ENCODE measurements at places on chromosomes 4 and X.

GRCh38 chr4:74397748-74398426, 32.9 kb downstream of the EREG start:
- DNase-seq = peak; percentile 21

GRCh38 chr4:101835121-101835904, 44.8 kb downstream of the BANK1 start:
- peak; percentile 34 for DNase-seq

DNA sequence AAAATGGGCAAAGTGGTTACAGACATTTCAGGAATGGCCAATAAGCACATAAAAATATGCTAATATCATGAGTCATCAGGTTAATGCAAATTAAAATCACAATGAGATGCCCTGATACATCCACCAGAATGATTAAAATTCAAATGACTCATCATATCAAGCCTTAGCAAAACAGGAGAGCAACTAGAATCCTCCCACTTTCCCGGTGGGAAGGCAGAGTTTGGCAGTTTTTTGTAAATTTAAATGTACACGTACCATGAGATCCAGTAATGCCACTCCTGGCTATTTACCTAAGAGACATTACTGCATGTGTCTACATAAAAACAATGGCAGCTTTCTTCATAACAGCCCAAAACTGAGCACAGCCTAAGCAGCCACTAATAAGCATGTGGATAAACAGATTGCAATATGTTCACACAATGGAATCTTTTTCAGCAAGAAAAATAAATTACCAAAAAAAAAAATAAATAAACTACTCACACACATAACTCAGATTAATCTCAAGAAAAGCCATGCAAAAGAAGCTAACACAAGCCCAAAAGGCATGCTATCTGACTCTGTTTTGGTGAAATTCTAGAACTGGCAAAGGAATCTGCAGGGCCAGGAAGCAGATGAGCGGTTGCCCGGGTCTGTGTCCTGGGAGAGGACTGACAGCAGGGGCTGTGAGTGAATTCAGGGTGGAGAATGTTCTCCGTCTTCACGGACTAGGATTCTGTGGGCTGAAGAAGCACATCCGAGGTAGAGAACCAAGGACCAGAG, 48.8 kb downstream of the AFAP1 start:
- peak; percentile 94 for DNase-seq

- no peak for DNase-seq
Measured at GRCh38 chr4:114056599-114056998, 77.2 kb upstream of the ARSJ start.

DNA sequence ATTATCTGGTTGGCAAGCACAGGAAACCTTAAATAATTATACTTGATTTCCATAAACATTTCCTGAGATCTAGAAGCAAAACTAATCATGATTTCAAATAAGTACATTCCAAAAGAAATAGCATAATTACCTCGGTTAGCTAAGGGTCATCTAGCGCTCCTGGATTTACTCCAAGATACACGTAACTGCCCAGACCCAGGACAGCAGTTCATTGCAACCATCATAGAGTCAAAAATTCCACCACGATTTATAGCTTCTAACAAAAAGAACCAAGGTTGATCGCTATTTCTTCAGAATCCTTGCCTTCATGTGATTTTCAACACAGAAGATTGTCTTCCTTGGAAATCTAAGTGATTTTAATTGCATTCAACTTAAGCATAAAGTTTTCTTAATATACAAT, 1235.5 kb upstream of the TENM3 start:
- no peak for DNase-seq

- peak; percentile 14 for DNase-seq
Measured at GRCh38 chr4:113872426-113873260, 106.8 kb downstream of the ARSJ start.

DNA sequence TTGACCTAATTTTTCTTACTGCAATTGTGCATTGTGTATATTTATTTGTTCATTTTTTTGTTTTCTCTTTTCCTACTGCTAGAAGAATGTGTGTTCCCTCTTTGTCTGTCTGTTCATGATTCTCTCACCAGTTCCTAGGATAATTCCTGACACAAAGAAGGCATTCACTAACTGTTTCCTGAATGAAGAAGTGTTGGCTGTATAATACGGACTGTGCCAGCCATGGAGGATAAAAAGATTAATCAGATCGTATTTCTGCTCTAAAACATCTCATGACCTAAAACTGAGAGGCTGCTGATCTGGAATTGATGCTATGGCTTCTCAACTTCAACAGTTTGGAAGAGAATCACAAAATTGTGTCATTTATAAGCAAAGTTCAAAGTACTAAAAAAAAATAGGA, 563.1 kb upstream of the FRG1 start:
- no peak for DNase-seq

DNA sequence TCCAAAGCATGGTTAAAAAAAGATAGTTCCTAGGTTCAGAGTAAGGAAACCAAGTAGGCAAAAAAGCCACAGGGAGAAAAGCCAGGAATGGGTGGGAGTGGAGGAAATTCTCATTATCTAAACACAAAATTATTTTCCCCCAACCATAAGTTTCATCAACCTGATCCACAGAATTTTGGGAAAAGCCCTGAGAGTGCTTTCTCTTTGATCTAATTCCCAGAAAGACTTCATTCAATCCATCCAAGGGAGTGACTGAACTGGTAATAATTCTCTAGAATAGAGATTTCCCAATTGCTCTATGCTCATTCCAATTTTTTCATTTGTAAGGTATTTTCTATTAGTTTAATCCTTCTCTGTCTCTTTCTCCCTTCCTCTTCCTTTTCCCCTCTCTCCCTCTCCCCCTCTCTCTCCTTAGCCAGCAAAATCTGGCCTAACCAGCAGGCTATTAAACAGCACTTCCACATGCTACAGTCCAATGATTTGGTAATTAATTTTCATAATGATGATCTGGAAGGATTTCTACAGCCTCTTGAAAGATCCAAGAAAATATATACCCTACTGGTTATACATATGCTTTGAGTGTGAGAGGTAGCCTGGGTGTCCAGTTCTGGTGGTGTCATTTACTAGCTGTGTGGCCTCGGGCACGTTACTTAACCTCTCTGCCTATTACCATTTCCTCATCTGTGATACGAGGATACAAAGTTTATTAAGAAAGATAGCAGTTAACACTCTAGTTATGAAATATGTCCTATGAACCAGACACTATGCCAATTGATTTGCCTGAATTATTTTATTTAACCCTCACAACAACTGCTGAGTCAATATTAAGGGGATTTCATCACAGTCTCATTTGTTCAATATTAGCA, 251.5 kb upstream of the RASGEF1B start:
- no peak for DNase-seq

DNA sequence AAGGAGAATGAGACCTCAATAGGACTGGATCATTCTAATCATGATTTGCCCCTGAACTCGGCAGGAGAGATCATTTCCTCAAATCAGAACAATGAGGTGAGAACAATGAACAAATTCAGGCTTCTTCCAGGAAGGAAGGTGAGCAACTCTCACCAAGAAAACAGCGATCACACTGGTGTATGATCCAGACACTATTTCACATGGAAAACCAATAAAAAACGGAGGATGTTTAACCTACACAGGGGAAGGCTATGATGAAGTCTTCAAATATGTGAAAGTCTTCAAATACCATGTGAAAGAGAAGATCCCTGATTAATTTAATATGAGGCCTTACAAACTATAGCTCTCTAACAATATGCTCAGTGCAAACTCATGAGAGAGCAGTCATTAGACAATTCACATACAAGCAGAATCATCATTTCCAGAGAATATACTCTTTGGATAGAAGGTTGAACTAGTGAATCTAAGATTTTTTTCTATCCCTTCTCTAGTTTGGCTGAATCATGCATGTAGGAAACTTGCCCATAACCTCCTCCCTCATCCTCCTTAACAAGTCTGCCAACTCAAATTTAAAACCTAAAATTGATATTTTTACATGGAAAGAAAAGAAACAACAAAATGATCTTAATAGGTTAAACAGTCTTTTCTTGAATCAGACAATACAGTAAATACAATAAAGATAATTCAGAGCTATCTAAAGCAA, 122.5 kb downstream of the ADAMTS3 start:
- DNase-seq = peak; percentile 5

DNA sequence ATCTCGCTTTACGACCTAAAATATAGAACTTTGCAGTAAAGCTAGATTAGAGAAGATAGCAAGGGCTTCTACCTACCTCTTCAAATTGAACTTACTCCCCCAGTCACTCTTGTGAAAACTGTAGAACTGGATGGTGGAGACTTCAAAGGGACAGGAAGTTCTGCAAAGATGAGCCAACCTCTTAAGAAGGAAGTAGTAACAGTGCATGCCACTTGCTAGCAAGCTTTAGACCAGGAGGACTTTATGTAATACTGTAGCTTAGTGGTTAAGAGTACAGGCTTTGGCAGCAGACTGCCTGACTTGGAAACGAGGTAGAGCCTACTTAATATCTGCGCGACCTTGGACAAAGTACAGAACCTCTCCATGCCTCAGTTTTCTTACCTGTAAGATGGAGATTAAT, 27.5 kb upstream of the VBP1 start:
- no peak for DNase-seq

- no peak for DNase-seq
Measured at GRCh38 chr4:36189511-36190226, 54.6 kb downstream of the ARAP2 start.

DNA sequence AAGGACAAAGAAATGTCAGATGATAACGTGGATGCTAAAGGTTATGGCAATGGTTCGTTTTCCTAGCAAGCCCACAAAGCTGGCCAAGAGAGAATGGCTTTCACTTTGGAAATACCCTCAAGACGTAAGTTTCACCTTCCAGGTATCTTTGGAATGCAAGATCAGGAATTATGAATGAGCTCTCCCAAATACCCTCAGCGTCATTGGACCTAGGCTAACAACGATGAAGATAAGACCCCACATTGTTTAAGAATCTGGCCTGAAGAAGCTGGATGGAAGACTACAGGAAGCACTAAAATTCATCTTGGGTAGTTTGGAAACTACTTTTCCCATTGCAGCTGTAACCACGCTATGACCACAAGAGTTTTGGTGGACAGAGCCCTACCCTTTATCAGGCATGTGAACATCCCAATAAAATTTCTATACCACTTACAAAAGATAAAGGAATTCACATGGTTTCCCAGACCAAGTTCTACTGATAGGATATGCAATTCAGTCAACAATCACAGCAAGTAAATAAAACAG, 111.9 kb downstream of the KDR start:
- no peak for DNase-seq

DNA sequence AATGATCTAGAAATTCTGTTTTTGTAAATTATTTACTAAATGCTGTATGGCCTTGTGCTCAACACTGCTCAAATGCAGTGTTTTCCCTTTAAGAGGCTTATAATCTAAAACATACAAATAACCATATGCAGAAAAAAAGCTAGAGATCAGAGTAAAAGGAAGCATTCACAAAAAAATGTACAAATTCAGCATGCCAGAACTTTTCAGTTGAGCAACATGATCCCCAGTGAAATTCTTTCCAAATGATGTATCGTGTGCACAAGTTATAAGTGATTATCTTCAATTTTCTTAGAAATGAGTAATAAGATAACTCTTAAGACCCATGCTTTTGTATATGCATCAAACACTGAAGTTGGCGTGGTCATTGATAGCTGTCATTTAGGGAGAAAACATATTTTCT, 5.0 kb downstream of the GPC3 start:
- no peak for DNase-seq
